BJ (cell line): ENCODE measurements at places on chromosomes 4 and X.

- no peak for DNase-seq
Observed at GRCh38 chr4:48954314-48954713, 31.8 kb upstream of the CWH43 start.

DNA sequence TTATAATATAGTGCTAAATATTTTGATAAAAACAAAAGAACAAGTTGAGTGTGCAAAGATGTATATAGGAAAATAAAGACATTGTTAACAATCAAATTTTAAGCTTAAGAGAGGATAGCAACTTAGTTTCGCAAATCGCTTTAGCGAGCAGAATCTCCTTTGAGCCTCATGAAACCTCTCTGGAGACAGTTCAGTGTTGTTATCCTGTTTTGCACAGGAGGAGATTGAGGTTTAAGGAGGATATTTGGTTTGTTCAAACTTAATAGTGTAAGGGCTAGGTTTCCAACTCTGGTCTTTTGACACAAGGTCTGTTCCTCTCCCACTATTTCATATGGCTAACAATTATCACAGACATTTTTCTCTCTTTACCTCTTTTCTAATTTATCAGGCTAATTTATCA is 1848.5 kb upstream of the TENM3 start:
- no peak for DNase-seq

GRCh38 chr4:140105436-140105835 is 48.5 kb downstream of the MAML3 start:
- DNase-seq: no peak

DNA sequence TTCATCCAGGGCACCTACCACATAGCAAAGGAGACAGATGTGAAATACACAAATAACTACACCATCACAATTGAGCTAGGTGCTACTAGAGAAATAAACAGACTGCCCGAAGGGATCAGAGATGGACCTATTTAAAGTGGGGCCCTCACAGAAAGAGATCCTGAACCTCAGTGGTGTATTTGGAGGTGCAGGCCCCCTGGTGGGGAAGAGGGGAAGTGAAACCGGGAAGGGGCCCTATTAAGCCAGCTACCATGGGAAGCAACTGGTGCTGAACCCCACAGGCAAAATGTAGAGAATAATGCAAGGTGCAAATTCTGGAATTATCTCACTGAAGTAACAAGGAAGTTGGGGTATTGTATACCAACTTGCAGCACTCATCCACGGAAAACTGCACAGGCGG is 78.6 kb upstream of the FAM9A start:
- DNase-seq: no peak

GRCh38 chr4:77193511-77194102 is 36.6 kb downstream of the CCNG2 start:
- DNase-seq: no peak

DNA sequence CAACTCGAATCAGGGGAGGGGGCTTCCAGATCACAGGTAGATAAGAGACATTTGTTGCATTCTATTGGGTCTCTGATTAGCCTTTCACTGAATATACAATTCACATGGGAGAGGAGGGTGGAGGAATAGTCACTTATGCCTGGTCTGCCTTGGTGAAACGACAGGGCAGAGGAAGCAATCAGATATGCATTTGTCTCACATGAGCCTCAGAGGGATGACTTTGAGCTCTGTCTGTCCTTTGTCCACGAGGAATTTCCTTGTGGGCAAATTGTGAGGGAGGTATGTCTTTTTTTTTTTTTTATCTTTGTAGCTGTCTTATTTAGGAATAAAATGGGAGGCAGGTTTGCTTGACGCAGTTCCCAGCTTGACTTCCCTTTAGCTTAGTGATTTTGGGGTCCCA is 28.5 kb upstream of the TMSB4X start:
- DNase-seq: no peak
